ENCODE measurements at places on chromosomes 12 and 14.

DNA sequence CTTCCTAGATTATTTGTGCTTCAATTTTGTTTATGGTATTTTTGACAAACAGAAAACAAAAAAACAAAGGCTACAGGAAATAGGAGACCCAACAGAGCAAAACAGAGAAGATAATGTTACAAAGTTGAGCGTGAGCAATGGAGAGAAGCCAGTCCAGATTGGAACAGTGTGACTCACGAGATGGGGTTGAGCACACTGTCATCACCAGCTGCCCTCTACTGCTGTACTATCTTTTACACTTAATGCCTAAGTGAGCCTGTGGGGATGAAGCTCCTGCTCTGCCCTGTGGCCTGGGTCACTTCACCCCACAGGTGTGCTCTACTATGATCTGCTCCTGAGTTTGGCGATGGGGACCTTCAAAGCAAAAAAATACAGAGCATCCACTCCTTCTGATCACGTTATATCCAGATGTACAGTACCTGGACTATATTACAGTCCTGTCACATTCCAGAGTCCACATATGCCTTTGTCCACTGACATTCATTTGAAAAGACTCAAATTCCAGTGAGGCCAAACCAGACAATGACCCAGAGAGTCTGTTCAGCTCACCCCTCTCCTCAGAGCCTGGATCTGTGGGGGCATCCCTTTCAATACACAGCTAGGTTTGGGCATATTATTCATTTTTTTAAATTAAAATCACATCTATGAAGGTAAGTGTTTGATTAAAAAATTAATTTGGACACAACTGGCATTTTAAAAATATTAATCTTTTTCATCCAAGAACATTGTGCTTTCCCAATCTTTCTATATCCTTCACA is 4.4 kb downstream of the IPO8 start:
- no peak for DNase-seq

DNA sequence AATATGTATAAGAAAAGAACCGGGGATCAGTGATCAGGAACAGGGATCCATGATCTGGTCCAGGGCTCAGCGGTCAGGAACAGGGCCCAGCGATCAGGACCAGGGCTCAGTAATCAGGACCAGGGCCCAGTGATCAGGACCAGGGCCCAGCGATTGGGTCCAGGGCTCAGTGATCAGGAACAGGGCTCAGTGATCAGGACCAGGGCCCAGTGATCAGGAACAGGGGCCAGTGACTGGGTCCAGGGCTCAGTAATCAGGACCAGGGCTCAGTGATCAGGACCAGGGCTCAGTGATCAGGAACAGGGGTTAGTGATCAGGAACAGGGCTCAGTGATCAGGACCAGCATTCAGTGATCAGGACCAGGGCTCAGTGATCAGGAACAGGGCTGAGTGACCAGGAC is 56.3 kb downstream of the TMEM121 start:
- no peak for DNase-seq

DNA sequence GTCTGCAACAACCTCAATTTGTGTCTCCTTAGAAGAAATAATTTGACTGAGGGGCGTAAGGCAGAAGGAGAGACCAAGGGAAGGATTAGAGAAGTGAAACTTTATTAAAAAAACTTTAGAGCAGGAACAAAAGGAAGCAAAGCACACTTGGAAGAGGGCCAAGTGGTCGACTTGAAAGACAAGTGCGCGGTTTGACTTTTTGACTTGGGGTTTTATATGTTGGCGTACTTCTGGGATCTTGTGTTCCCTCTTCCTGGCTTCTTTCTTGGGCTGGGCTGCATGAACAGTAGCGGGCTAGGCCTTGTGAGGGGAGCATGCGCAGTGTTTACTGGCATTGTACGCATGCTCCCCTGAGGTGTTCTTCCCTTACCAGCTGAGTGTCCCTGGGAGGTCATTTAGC is 369.3 kb upstream of the DCN start:
- no peak for DNase-seq

DNA sequence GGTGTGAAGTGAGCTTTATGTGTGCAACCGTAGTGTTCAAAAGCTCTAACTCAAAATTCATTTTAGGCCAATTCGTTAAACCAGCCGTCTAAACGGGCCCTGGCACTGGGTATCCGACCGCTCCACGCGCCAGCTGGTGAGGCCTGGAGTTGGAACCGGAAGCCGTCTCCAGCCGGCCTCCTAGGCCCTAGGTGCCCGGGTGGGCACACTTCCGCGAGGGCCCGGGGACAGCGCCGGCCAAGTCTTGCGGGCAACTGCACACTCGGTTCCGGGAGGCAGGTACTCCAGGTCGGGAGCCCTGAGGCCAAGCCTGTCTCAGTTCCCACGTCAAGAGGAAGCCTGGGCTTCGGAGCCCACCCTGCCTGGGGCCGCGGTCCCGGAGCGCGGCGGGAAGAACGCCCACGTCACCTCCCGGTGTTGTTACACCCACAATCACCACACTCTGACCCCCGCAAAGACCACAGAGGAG is 16.2 kb downstream of the OTX2 start:
- no peak for DNase-seq

DNA sequence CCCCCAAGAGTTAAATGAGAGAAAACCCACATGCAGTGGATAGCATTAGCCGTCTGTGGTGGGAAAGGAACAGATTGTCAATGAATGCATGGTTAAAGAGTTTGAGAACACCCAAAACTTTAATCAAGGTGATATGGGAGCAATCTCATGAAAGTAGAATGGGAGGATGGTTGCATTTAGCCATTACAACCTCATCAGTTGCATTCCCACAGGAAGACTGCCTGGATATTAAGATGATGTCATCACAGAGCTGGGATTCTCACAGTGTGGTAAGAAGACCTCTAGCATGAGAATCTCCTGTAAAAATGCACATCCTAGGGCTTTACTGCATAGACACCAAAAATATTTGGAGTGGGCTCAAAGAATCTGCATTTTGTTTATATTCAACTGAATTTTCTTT is 284.9 kb downstream of the RGS6 start:
- no peak for DNase-seq

DNA sequence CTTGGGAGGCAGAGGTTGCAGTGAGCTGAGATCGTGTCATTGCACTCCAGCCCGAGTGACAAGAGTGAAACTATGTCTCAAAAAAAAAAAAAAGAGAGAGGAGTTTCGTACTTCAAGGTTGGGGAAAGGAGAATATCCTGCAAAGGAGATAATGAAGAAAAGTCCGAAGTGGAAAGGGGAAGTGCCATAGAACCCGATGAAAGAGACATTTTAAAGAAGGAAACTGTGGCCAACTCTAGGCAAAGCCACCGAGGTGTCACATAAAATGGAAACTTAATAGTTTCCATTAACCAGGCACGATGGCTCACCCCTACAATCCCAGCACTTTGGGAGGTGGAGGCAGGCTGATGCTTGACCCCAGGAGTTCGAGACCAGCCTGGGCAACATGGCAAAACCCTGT is 15.0 kb upstream of the LTBP2 start:
- no peak for DNase-seq

- no peak for DNase-seq
Observed at GRCh38 chr12:129900306-129900705, 3.5 kb downstream of the TMEM132D start.

GRCh38 chr14:81222691-81223090 is 1.9 kb upstream of the GTF2A1 start:
- DNase-seq: no peak

GRCh38 chr12:31029468-31029867 is 44.2 kb upstream of the DDX11 start:
- DNase-seq: no peak

GRCh38 chr12:124368421-124369032 is 73.6 kb downstream of the RFLNA start:
- no peak for DNase-seq

GRCh38 chr14:84288781-84289180 is 1241.2 kb upstream of the FLRT2 start:
- no peak for DNase-seq

GRCh38 chr14:26621807-26622560 is 24.2 kb upstream of the NOVA1 start:
- DNase-seq: no peak

- DNase-seq: no peak
Observed at GRCh38 chr14:52650774-52651173, 44.6 kb downstream of the ERO1A start.

GRCh38 chr12:52035190-52035589 is 16.1 kb upstream of the NR4A1 start:
- DNase-seq: no peak

DNA sequence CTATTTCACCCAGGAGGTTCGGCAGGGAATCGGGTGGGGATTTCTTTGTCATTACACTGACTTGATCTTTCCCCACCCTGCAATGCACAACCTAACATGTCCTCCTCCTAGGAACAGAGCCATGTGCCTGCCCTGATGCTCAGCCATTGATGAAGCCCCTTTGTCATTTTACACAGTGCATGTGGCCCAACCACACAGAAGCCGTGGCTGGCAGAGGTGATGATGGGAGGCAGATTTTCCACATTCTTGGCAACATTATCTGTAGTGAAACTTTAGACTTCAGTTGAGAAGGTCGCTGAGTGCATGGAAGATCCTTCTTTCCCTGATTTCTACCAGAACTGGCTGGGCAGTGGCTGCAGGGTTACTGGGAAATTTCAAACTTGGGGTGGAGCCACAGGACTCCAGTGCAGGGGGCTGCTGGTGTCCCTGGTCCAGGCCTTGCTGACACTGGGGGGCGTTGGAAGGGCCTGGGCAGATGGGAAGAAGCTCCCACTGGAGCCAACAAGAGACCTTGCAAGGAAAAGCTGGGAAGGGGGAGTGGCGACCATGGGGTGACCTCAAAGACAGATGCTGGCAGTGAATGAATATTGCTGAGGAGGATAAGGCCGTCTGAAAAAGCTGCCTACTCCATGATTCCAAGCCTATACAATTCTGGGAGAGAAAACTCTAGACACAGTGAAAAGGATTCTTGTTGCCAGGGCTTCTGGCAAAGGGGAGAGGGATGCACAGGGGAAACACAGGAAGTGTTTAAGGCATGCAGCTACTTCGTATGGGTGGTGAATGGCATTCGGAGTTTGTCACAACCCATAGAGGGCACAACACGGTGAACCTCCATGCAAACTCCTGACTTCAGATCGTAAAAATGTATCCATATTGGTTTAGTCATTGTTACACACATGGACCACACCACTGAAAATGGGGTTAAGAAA is 41.8 kb upstream of the P2RX7 start:
- DNase-seq: no peak

DNA sequence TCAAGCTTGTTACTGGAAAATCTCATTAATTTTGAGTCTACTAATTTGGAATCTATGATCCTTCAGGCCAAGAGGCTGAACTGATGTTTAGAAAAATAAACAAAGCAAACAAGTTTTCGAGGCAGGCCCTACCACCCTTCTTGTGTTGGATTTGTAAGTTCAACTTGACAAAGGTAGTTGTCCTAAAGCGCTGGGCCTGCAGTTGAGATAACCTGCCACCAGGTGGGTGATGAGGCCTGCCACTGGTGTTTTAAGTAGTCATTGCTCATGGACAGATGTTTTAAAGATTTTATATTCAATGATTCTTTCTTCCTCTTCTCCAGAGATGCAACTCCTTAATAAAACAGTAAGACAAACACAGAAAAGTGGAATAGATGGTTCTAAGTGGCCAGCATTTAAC is 19.4 kb downstream of the ACVRL1 start:
- no peak for DNase-seq

GRCh38 chr12:19129486-19130223 is at the start of gene PLEKHA5:
Gene PLEKHA5 (plus strand): TSS chr12:19129733. CDS start chr12:19129800, 67 bp downstream.
- DNase-seq: peak; percentile 9

DNA sequence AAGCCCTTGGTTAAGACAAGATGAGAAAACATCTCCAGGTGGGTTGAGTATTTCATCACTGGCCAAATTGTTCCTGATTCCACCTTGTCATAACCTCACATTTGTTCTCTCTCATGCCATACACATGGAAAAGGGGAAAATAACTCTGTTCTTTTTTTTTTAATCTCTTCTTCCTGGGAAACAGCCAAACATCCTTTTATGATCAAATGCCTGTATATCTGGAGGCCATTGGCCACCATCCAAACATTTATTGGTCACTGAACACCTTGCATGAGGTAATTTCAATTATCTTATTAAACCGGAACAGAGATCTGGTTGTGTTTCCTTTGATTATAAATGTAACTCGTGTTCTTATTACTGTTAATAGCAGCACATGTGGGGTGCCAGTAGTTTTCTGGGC is 469.6 kb downstream of the NPAS3 start:
- DNase-seq: no peak

- DNase-seq: peak; percentile 76
Observed at GRCh38 chr14:99682809-99683618, 1.1 kb upstream of the CYP46A1 start.

DNA sequence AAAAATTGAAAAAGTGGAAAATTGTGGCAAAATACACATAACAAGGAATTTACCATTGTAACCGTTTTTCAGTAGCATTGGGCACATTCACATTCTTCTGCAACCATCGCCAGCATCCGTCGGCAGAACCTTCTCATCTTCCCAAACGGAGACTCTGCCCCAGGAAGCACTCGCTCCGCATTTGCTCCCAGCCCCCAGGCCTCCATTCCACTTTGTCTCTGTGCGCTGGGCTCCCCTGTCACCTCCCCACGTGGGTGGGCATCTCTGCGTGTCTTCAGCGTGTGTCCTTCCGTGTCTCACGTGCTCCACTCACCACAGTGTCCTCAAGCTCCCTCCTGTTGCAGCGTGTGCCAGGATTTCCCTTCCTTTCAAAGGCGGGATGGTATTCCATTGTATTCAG is 9.9 kb downstream of the GPR132 start:
- no peak for DNase-seq

DNA sequence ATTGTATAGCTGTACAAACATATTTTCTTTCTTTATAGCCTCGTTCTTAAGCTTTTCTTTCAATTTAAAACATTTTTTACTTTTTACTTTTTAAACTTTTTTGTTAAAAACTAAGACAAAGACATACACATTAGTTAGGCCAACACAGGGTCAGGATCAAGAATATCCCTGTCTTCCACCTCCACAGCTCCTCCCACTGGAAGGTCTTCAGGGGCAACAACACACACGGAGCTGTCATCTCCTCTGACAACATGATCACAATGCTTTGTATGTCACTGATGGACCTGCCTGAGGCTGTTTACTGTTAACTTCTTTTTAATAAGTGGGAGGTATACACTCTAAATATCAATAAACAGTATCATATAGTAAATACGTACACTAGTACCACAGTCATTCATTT is 191.3 kb downstream of the SYT10 start:
- no peak for DNase-seq

DNA sequence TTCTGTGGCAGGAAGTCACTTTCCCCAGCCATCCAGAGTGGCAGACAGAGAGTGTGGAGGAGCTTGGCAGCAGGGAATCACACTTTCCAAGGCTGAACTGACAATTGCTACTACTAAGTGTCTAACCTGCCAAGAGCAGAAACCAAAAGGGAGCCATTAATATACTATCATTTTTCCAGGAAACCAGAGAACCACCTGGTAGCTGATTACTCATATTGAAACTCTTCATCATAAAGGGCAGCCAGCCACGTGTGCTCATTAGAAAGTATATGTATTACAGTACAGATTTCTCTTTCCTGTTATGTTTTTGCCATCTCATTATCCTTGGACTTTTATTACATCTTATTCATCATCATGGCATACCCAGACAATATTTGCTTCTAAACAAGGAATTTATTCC is 374.9 kb downstream of the GXYLT1 start:
- no peak for DNase-seq

Data from activated T-helper 1 cell treated with Interleukin-2 at 50 U/mL for 16 hours (primary cell).